ENCODE measurements at places on chromosomes 16 and 17.

DNA sequence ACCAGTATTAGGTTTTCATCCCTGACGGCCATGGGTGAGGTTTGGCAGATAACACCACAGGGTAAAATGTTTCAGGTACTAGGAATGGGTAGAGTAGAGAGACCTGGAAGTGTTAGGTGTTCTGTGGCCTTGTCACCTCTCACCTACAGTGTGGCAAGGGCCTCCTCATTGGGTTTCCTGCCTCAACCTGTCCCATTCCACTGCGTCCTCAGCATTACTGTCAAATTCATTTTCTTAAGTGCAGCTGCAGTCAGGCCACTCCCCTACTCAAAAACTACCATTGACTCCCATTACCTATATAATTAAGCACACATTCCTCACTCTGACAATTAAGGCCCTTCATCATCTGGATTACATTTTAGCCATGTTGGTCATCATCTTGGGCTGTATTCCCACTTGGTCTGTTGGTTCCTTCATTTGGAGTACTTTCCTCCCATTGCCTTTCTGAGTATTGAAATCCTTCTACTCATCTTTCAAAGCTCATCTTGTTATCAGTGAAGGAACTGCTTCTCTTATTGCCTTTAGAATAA is 64.5 kb downstream of the NUP88 start:
- no peak for DNase-seq

DNA sequence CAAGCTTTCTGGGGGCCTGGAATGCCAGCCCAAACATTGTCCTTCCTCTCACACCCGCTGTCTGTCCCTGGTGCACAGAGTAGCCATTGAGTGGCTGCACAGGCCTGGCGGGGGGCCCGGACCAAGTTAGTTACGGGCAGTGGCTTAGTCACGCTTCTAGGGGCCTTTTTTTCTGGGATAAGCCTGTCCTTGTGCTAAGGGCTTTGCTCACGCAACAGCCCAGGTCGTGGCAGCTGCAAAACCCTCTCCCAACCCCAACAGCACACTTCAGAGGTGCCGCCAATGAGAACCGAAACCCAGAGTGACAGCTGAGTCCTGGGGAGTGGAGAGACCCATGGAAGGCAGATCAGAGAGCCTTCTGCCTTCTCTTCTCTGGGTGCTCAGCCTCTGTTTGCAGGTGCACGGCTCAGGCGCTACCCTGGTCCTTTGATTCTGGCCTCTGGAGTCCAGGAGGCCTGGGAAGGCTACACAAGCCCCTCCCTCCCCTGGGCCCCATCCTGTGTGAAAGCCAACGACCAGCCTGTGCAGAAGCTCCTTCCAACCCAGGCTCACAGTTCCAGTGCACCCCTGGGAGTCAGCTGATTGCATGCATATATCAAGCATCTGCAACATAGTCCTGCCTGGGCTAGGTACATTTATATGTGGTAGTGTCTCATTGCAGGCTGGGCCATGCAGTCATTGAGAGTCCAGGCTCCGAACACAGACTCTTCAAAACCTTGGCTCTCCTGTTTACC is 9.1 kb downstream of the WSCD1 start:
- DNase-seq, result no peak

- DNase-seq, result no peak
Observed at GRCh38 chr16:50862818-50863643, 121.1 kb downstream of the CYLD start.

DNA sequence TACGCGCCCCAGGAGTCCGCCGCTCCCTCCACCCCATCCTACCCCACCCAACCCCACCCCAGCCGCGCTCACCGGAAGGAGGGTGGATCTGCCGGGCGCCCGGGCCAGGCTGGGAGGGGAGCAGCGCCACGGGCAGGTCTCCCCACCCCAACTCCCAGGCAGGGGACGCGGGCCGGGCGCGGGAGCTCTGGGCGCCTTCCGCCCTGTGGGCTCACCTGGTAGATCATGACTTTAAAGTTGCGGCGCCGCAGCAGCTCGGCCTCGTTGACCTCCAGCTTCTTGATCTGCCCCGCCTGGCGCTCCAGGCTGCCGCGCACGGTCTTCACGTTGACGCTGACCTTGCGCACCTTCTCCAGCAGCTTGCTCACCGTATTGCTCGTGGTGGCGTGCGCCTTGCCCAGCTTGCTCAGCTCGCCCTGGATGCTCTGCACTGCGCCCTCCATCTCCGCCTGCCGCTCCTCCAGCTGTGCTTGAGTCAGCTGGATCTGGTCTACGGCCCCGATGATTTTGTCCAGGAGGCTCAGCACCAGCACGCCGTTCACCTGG is 571 bp downstream of the CAVIN1 start:
- DNase-seq, result no peak

GRCh38 chr16:1828645-1829410 is 1.8 kb downstream of the FAHD1 start:
- DNase-seq, result no peak

DNA sequence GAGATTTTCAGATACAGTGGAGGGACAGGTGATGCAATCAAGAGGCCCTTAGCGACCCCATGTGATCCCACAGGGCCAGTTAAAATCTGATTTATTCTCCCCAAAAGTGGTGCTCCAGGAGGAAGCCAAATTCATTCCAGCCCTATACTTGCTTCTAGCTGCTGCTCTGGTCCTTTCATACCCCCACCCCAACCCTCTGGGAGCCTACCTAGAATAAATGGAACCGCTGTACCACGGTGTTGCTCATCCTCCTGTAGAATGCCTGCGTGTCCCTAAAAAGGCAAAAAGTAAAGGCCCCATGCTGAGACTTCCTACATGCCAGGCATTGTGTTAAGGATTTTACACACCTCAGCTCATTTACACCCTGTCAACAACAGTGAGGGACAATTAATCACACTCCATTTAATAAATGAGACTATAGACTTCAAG is 2.0 kb upstream of the RASL10B start:
- DNase-seq, result no peak

GRCh38 chr16:50669741-50670140 is 11.4 kb downstream of the SNX20 start:
- DNase-seq, result no peak

DNA sequence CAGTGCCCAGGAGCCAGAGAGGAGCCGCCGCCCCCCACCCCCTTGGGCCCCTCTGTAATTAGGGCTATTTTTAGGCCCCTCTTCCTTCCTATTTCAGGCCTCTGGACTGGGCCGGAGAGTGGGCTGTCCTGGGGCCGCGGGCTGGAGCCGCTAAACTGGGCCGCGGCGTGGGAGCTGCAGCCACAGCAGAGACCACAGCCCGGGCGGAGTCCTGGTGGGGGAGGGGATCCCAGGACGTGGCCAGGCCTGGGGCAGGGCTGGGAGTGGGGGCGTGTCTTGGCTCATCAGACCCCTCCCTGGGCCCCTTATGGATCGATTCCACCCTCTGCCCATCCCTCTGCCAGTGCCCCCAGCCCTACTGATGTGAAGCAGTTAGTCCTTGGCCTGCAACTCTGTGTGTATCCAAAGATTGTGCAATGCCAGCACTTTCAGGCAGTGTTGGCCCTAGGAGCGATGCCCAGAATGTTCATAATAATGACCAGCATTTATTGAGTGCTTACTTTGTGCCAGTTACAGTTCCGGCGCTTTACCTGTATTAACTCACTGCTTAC is 15.0 kb upstream of the TAC4 start:
- DNase-seq, result no peak

DNA sequence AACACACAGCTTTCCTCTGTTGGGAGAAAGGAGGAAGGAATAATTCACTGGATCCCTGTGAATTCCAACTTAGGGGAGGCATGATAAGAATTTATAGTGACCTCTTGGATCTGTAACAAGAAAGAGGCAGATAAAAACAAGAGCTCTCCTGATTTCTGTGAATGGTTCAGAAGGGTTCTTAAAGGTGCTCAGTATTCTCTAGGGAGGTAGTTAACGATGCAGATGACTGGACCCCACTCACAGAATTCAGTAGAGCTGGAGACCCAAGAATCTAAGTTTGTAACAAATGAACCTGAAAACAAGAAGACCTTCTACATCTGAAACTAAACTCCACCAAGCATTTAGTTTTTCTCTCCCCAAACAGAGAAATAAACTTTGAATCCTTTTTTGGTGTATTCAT is 8.6 kb downstream of the ZNRF1 start:
- DNase-seq, result no peak

DNA sequence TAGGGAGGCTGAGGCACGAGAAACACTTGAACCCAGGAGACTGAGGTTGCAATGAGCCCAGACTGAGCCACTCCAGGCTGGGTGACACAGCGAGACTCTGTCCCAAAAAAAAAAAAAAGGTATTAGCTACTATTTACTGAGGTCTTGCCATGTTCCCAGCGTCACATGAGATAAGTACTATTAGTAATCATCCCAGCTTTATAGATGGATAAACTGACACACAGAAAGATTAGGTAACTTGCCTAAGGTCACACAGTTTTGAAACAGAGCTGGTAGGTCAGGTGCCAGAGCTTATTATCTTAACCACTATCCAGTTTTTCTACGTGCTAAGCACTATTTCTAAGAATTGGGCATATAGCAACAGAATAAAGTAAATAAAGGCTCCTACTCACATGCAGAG is 51.6 kb downstream of the TEX14 start:
- no peak for DNase-seq

- DNase-seq, result no peak
Observed at GRCh38 chr16:48682971-48683370, 73.0 kb upstream of the N4BP1 start.

DNA sequence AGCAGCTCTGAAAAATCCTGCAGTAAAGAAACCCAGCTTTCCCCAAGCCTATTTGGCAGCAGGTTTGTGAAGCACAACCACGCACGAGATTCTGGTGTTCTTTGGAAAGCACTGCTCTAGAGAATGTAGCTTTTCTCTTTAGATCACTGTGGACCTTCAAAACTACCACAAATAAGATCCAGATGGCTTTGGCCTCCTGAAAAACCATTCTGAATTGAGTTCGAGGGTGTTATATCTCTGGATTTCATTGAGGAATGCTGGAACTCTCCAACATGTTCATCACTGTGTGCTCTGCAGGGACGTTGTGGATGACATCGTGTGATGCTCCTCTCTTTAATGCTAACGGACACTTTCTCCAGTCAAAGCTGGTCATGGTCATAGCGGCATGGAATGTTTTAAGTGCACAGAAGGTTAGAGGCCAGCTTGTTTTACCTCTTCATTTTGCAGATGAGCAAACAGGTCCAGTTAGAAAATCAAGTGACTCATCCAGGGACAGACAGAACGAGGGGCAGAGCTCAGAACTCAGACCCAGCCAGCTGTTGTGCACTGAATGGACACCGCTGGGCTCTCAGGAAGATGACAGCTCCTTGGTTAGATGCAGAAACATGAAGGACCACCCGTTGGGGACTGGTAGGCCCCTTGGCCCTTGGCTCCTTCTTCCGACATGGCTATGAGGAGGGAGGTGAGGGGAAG is 37.2 kb downstream of the CCDC42 start:
- no peak for DNase-seq

DNA sequence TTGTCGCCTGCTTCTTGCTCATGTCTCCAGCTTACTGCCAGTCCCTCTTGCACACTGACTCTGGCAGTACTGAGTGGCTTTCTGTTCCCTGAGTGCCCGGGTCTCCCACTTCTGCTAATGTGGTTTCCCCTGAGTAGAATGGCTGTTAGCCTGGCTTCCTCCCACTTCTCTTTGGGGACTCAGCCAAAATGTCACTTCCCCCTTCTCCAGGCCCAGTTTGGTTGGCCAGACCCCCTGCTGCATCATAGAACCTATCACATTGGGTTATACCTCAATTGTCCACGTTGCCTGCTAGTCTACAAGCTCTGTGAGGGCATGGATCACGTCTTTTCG is 304.4 kb downstream of the HS3ST3B1 start:
- DNase-seq, result no peak

DNA sequence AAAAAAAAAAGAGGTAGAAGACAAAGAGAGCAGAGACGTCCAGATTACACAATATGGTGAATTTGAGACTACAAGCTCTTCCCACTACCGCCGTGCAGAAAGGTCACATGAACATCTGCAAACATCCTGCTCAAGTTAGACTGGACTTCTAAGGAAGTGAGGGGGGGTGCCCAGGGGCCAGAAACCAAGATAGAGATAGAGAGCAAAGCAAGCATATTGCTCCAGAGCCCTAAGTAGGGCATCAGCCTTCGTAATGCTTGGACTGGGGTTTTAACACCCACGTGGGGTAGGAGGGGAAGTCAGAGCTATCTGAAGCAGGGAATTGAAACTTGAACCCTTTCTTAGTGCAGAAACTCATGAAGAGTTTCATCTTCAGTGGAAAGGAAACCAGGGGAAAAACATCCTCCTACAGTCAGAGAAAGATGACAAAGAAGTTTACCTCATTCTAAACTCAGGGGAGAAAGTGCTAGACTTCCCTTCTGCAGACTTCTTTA is 8.7 kb downstream of the CLEC19A start:
- DNase-seq, result peak; percentile 57

GRCh38 chr17:82831818-82832200 is 8.0 kb downstream of the ZNF750 start:
- DNase-seq, result no peak

DNA sequence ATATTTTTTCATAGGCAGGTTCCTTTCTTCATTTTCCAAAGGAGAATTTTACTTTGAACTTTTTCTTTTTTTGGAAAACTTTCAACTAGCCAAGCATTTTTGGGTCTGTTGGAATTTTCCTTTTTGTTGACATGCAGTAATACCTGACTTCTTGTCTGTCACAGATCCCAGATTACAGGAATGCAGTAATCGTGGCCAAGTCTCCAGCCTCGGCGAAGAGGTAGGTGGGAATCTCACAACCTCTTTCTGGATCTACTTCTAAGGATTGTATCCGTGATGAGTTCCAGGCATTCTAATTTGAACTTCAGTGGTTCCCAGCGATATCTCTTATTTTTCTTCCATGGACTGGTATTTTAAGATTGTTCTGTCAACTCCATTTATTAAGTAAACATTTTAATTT is 31.7 kb downstream of the PRPSAP2 start:
- DNase-seq, result no peak

GRCh38 chr16:85098565-85098964 is 13.7 kb downstream of the CIBAR2 start:
- DNase-seq, result no peak

DNA sequence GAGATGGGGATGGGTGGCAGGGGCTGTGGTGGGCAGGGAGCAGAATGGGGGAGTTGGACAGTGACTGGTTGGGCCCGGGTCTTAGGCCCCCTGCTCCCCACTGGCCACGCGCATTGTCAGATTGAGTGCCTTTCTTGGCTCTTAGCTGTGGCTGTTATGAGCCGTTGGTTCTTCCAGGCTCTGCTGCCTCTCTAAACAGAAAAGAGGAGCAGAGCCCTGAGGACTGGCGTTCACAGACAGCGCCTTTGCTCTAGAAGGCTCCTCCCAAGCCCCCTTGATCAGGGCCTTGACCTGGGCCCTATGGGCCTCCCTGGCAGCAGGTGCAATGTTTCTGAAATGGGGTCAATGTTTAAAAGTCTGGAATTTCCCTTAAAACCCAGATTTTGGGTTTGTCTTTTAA is 14.8 kb upstream of the NUDT16L1 start:
- DNase-seq, result no peak
